HepG2 (cell line): ENCODE measurements at places on chromosomes 7 and 10. TPM values are rescaled to one million over a fixed set of nuclear protein-coding genes. Genes with fewer than 3 reads are reported as not detected.

WDR86 gene
- total RNA-seq: 0.11 TPM in 1 of 2 replicates, not detected in the other

SLC18A3 gene
- total RNA-seq: not detected in 2 replicates

DNAJC12 gene
- 11.6 and 14.4 TPM in 2 replicates for total RNA-seq

TSPAN15 gene
- 0.27 and 0.34 TPM in 2 replicates for total RNA-seq

INHBA gene
- not detected in 2 replicates for total RNA-seq

TRIM74 gene
- total RNA-seq: 0.88 and 1.4 TPM in 2 replicates

CRYGN gene
- not detected in 2 replicates for total RNA-seq

PARD3 gene
- total RNA-seq: 60.0 and 67.5 TPM in 2 replicates

CRHR2 gene
- not detected in 2 replicates for total RNA-seq

BICC1 gene
- total RNA-seq: 0.15 and 0.18 TPM in 2 replicates

STAG3 gene
- total RNA-seq: 0.22 and 0.33 TPM in 2 replicates

NDUFB2 gene
- 221 and 276 TPM in 2 replicates for total RNA-seq

CFAP43 gene
- 0.24 and 0.46 TPM in 2 replicates for total RNA-seq

OR2A1 gene
- total RNA-seq: not detected in 2 replicates

HOGA1 gene
- total RNA-seq: 18.8 and 19.5 TPM in 2 replicates

CYP26C1 gene
- 0.02 TPM in 1 of 2 replicates, not detected in the other for total RNA-seq

AKR1C8 gene
- not detected in 2 replicates for total RNA-seq

GIMAP8 gene
- not detected in 2 replicates for total RNA-seq

ABCB1 gene
- total RNA-seq: 25.9 and 42.8 TPM in 2 replicates

FAS gene
- total RNA-seq: 15.0 and 17.9 TPM in 2 replicates

TMEM236 gene
- 0.04 TPM in 1 of 2 replicates, not detected in the other for total RNA-seq

SAP25 gene
- total RNA-seq: 0.15 TPM in 1 of 2 replicates, not detected in the other

MYL10 gene
- total RNA-seq: not detected in 2 replicates

ASB4 gene
- total RNA-seq: 1.1 and 1.3 TPM in 2 replicates

SORBS1 gene
- total RNA-seq: 16.8 and 21.0 TPM in 2 replicates

SOSTDC1 gene
- total RNA-seq: not detected in 2 replicates

EIF4EBP2 gene
- 22.0 and 38.0 TPM in 2 replicates for total RNA-seq

ASB10 gene
- not detected in 2 replicates for total RNA-seq

NPSR1 gene
- not detected in 2 replicates for total RNA-seq

STRIP2 gene
- total RNA-seq: 3.8 and 8.2 TPM in 2 replicates

MBL2 gene
- 9.2 and 9.6 TPM in 2 replicates for total RNA-seq

VWA2 gene
- not detected in 2 replicates for total RNA-seq

FXYD4 gene
- total RNA-seq: not detected in 2 replicates

GDF10 gene
- total RNA-seq: not detected in 2 replicates

GDF2 gene
- total RNA-seq: not detected in 2 replicates

NPFFR1 gene
- total RNA-seq: under 0.01 TPM in 1 of 2 replicates, not detected in the other

NUTM2A gene
- 0.31 and 0.34 TPM in 2 replicates for total RNA-seq

NUTM2B gene
- total RNA-seq: 0.27 TPM in 2 replicates

CALHM3 gene
- not detected in 2 replicates for total RNA-seq

MAGI2 gene
- total RNA-seq: 1.1 and 3.8 TPM in 2 replicates

HYAL4 gene
- not detected in 2 replicates for total RNA-seq

CNNM1 gene
- total RNA-seq: 5.5 and 9.6 TPM in 2 replicates

MKX gene
- total RNA-seq: not detected in 2 replicates

AZGP1 gene
- 37.9 and 93.8 TPM in 2 replicates for total RNA-seq

RNF133 gene
- 0.27 and 1.00 TPM in 2 replicates for total RNA-seq

ENTPD7 gene
- total RNA-seq: 35.5 and 36.5 TPM in 2 replicates

SSMEM1 gene
- not detected in 2 replicates for total RNA-seq

MACC1 gene
- total RNA-seq: 0.04 TPM in 1 of 2 replicates, not detected in the other

PROSER2 gene
- total RNA-seq: 6.7 and 6.9 TPM in 2 replicates

ELMO1 gene
- total RNA-seq: 0.11 TPM in 1 of 2 replicates, not detected in the other

DBNL gene
- total RNA-seq: 35.1 and 35.4 TPM in 2 replicates

PRKCQ gene
- 0.35 and 0.60 TPM in 2 replicates for total RNA-seq

CYTH3 gene
- total RNA-seq: 2.8 and 3.8 TPM in 2 replicates

CTAGE8 gene
- not detected in 2 replicates for total RNA-seq
